ENCODE measurements at places on chromosomes 4 and X.

DNA sequence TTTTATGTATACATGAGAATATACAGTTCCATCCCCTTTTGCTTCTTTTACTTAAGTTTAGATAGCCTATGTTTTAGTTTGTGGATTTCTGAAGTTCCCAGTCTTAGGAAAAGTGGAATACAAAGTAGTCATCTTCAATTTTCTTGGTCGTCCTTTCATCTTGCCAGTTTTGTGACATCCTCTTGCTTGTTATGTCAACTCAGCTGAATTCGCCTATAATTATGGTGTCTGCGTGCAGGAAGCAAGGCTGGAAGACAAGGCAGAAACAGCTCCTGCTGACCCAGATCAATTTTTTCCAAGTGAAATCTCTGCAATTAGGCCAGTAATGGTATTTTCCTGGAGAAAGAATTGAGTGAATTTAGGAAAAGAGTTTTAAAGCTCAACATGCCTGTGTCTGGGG, 28.1 kb upstream of the NYX start:
- DNase-seq = no peak

DNA sequence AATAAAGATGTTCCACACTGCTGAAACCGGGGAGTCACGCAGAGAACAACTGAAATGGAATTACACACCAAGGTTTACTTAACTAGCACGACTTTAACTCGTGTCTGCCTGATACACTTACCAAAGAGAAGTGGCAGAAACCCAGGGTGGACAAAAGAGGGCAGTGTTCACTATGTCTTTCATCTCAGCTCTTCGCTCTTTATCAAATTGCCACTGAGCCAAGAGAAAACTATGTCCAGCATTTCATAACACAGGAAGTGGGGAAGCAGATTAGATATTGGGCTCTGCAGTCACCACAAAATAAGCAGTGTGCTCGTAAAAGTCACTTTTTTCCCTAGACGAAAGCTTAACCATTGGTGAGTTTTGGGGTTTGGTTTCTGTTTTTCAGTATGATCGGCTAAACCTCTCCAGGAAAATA, 155.7 kb downstream of the CHIC2 start:
- DNase-seq = peak; percentile 79

DNA sequence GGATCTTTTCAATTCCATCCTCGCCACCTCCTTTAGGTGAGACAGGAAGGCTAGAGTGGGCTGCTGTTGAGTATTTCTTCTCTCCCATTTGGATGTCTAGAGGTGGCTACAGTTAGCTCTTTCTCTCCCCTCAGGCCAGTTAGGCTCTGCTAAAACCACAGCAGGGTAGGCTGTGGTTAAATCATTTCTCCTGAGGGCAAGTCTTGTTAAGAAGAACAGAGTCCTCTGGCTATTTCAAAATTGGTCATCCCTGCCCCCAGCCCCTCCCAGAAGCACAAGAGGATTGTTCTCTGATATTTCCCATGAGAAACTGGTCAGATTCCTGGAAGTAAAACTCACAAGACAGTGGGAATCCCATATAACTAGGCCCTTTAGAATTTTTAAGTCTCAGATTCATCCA, 1359.5 kb downstream of the TECRL start:
- DNase-seq = no peak

DNA sequence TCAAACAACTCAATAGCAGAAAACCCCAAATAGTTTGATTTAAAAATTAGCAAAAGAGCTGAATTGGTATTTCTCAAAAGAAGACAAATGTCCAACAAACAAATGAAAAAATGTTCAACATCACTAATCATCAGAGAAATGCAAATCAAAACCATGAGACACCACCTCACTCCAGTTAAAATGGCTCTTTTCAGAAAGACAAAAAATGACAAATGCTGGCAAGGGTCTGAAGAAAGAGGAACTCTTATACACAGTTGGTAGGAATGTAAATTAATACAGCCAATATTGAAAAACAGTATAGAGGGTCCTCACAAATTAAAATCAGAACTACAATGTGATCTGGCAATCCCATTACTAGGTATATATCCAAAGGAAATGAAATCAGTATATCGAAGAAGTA, 70.4 kb downstream of the FBXL5 start:
- peak; percentile 7 for DNase-seq

DNA sequence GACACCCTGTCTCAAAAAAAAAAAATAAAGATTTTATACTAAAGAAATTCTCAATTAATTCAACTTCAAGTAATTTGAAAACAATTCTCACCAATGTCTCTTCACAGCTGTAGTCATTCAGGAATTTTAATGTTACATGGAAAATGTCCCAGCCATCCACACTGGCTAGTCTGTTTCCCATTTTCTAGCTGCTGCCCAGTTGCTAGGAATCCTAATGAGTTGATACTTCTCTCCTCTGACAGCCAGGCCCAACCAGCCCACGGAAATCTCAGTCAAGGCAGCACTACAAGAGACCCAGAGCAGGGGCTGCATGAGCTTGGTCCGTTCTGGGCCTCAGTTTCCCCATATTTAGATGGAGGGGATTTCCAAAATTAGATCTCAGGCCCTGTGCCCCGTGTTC, 59.1 kb downstream of the CASP3 start:
- no peak for DNase-seq

- DNase-seq = no peak
These were observed 31.3 kb downstream of the TRIML2 start for GRCh38 chr4:188078116-188078515.

GRCh38 chr4:149121023-149121404, 678.8 kb upstream of the NR3C2 start:
- DNase-seq = no peak

DNA sequence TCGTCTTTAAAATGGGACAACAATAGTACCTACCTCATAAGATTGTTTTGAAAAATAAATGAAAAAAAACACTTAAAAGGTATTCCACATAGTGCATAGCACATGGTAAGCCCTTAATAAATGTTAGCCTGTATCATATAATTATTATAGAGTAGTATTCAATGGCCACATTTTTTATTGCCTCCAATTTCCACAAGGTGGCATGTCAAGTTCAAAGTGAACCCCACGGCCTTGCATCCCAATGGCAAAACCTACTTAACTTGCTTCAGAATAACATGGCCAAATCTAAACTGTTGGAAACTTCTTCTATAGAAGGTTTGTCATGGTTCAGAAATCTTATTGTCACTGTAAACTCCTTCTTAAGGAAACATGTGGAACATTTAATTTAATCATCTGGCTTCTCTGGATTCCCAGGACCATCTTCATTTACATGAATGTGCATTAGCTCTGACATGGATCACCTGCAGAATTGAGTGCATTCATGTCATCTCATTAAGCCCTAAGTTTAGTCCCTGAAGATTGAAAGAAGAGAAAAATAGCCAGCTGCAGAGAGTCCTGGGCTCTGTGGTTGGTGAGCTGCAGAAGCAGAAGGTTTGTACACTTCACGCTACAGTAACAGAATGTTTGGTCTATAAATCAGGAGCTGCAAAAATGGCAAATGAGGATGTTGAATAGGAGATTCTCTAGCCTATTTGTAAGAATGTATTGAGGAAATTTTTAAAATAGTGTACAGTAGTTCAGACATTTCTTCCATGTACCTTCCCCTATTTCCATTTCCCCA, 61.0 kb downstream of the ANXA3 start:
- peak; percentile 66 for DNase-seq

DNA sequence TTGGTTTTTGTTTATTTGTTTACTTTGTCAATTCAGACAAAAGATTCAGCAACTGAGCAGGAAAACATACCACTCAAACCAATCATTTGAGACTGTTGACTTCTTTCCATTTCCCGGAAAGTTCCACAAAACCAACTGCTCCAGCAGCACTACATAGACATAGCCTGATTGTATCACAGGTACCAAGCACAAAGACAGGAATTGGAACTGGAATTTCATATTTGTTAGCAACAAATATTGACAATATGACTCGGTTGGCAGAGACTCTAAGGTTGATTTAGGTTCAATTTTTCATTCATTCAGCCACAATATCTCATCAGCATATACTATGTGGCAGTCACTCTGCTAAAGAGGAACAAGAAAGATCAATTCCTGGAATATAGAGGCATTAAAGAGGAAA, 364.0 kb downstream of the ZIC3 start:
- no peak for DNase-seq

DNA sequence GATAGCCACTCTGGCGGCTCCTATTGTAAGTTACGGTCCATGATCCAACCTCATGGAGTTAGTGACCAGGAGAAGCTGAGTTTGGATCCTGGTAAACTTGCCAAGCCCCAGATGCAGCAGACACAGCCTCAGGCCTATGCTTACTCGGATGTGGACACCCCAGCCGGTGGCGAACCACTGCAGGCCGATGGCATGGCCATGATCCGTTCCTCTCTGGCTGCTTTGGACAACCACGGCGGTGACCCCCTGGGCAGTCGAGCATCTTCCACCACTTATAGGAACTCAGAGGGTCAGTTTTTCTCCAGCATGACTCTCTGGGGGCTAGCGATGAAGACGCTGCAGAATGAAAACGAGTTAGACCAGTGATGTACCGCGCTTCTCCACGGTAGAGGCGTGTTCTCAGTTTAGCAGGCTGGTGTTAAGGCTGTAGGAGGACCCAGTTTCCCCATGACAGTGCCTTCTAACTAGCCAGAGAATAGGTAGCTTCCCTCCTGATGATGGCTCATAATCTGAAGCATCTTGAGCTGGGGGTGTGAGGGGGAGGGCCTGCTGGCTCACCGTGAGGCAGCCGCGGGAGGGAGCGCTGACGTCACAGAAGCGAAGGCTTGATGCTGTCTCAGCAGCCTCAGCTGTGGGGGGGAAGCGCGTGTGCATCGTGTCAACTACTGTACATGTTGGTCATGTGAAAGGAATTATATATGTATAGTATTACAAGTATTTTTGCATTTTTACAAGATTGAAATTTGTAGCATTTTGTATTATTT, 31.1 kb downstream of the ZBTB49 start:
- no peak for DNase-seq

- no peak for DNase-seq
These were observed 26.2 kb upstream of the JAKMIP1 start for GRCh38 chr4:6226506-6226905.

GRCh38 chr4:74081035-74081434, 18.0 kb downstream of the CXCL2 start:
- peak; percentile 62 for DNase-seq

GRCh38 chr4:87005369-87005689, 70.5 kb downstream of the AFF1 start:
- DNase-seq = no peak

DNA sequence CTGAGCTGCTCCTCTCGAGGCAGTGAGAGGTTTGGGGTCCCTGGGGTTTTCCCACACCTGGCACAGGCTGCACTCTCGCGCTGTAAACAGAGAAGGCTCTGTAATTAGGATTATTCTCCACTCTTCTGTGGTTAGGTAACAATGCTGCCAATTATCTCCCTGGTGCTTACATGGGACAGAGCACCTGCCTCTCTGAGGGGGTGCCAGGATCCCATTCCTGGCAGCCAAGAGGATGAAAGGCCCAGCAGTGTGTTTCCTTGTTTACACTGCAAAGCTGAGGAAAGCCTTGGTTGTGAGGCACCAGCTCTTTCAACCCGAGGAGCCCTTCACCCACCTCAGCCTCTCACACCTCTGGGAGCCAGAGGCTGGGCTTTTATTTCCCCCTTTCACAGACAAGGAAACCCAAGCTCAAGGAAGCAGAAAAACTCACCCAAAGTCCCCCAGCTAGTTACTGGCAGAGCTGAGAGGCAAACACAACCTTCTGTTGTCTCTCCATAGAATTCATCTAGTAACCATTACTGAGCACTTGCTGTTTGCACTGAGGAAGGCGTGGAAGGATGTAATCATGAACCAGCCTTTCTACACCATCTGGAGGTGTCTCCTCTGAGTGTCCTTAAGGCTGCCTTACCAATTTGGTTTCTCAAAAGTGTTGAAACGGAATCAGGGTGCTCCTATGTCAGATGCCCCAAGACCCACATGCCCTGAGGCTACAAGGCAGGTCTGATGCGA, 39.7 kb upstream of the PROM1 start:
- no peak for DNase-seq

DNA sequence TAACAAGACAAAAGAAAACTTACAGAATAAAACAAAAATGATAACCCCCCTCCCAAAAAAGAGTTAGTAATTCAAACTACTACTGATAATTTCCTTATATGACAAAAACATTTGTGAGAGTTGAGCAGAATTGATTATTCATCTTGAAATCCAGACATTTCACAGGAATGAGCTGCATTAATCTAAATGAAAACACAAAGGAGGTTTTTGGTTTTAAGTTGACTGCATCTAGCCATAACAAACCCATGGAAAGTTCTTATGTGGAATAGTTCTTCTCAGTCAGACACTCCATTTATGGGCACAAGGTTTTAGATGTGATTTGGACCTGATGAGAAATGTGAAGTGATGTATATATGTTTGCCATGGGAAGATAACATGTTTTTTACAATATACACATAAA, 95.4 kb downstream of the VCX2 start:
- DNase-seq = no peak
